ENCODE measurements at places on chromosomes 4 and X. TPM values are rescaled to one million over a fixed set of nuclear protein-coding genes. Genes with fewer than 3 reads are reported as not detected.

- H3K4me1 ChIP-seq: no peaks in the 10 kb centered on the region
- no peak for DNase-seq
- H3K27ac ChIP-seq: no peak overlapping the region
- H3K36me3 ChIP-seq: no peaks in the 10 kb centered on the region
- H3K4me3 ChIP-seq: no peak overlapping the region
Measured at GRCh38 chrX:39650768-39651347, 446.9 kb downstream of the BCOR start.

- H3K27ac ChIP-seq: no peak overlapping the region
- H3K4me1 ChIP-seq: peaks cover 54% of the 10 kb centered on the region
- peak overlapping the region; percentile 40 for H3K4me3 ChIP-seq
- DNase-seq: no peak
Measured at GRCh38 chr4:4852591-4853362, 6.7 kb upstream of the MSX1 start.

- DNase-seq: no peak
- H3K27me3 ChIP-seq: no peaks in the 10 kb centered on the region
- no peaks in the 10 kb centered on the region for H3K4me1 ChIP-seq
- no peak overlapping the region for H3K4me3 ChIP-seq
- H3K36me3 ChIP-seq: no peaks in the 10 kb centered on the region
Measured at GRCh38 chr4:24594887-24595286, 10.5 kb upstream of the DHX15 start.

DNA sequence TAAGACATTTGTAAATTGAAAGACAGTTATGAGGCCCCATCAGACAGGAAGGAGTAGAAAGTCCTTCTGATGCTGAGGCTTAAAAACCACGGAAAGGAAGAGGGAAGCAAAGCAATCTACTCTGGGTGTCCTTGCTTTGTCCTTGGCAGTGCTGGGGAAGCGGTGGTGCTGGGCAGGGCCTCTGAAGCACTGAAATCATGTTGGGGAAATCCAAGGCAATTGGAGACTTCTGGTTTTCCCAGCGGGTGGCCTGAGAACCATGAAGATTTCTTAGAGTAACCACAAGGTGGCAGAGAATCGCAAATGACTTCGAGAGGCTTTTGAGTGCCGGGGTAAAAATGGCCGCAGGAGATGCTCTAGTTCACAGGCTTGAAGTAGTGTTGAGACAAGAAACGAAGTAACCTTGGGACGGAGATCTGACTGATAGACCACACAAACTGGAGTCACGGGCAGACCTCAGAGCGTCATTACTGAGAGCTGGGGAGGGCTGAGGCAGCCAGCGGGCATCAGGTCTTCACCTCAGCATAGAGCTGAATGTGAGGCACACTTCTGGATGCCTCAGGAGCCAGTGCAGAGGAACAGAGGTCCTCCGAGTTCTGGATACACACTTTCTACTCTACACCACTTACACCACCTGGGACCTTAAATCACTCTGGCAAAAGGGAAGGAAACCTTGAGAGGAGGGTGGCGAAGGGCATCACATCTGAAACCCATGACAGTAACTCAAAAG lies 130.7 kb upstream of the GPRIN3 start:
- no peaks in the 10 kb centered on the region for H3K27me3 ChIP-seq
- no peaks in the 10 kb centered on the region for H3K36me3 ChIP-seq
- no peaks in the 10 kb centered on the region for H3K4me1 ChIP-seq
- no peak overlapping the region for H3K4me3 ChIP-seq

- no peaks in the 10 kb centered on the region for H3K27me3 ChIP-seq
- H3K36me3 ChIP-seq: no peaks in the 10 kb centered on the region
- no peak for DNase-seq
Measured at GRCh38 chrX:11641349-11642065, 24.2 kb downstream of the ARHGAP6 start.

GRCh38 chrX:49137492-49137891 lies 14.0 kb upstream of the GPKOW start:
- no peaks in the 10 kb centered on the region for H3K36me3 ChIP-seq
- no peak overlapping the region for H3K4me3 ChIP-seq
- H3K27ac ChIP-seq: no peak overlapping the region
- no peaks in the 10 kb centered on the region for H3K27me3 ChIP-seq
- no peaks in the 10 kb centered on the region for H3K4me1 ChIP-seq
- DNase-seq: no peak

DNA sequence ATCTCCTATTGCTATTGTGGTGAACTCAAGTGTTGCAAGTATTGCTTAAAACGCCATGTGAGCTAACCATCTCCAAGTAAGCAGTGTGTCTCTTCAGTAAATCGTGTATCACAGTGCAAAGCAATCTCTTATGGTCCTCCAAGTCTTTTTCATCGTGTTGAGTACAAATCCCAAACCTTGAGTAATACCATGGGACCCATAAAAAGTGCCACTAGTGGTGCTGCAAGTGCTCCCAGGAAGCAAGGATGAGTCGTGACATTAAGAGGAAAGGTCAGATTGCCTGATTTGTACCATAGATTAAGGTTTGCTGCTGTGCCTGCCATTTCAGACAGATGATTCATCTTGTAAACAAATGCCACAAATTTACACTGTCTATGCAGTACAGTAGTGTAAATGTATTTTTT lies 66.9 kb upstream of the BMPR1B start:
- no peaks in the 10 kb centered on the region for H3K27me3 ChIP-seq
- DNase-seq: no peak
- no peak overlapping the region for H3K27ac ChIP-seq
- no peaks in the 10 kb centered on the region for H3K4me1 ChIP-seq
- no peak overlapping the region for H3K4me3 ChIP-seq
- no peaks in the 10 kb centered on the region for H3K36me3 ChIP-seq

DNA sequence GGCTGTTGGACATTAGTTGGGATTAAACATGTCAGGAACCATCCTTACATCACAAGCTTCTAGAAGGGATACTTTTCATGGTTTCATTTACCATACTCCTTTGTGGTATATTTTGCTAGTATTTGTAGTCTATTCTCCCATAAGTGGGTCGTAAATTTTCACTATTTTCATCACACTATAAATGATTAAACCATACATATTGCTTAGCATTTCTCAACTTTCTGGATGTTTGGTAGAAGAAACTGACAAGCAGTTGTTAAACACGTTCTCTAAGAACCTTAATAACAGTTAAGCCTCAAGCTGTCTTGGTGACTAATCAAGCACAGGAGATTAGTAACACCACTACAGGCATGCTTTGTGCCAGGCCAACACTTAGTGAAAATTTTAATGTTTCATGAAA lies 375.5 kb downstream of the NAF1 start:
- no peaks in the 10 kb centered on the region for H3K36me3 ChIP-seq
- H3K4me1 ChIP-seq: no peaks in the 10 kb centered on the region
- no peak overlapping the region for H3K4me3 ChIP-seq
- H3K27me3 ChIP-seq: no peaks in the 10 kb centered on the region
- no peak overlapping the region for H3K27ac ChIP-seq

DNA sequence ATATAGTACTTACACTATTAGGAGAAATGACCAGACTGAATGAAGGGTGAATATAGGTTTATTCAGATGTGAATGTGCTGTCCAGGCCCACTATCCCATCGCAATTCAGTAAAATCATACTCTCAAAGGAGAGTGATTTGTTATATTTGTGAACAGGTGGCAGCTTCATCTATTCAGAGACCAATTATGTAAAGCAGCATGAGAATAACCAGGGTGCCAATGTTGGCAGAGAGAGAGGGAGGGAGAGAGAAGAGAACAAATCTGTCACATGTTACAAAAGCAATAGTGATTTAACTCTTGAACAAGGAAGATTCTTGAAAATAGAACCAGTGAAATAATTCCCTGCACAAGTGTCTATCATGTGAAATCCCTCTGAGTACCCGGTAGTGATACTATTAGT lies 38.9 kb upstream of the TLL1 start:
- H3K36me3 ChIP-seq: no peaks in the 10 kb centered on the region
- DNase-seq: no peak
- no peaks in the 10 kb centered on the region for H3K27me3 ChIP-seq
- no peak overlapping the region for H3K4me3 ChIP-seq

GRCh38 chr4:31379364-31379763 lies 659.2 kb downstream of the PCDH7 start:
- DNase-seq: no peak
- no peaks in the 10 kb centered on the region for H3K27me3 ChIP-seq
- no peaks in the 10 kb centered on the region for H3K36me3 ChIP-seq
- no peak overlapping the region for H3K27ac ChIP-seq
- H3K4me3 ChIP-seq: no peak overlapping the region

DNA sequence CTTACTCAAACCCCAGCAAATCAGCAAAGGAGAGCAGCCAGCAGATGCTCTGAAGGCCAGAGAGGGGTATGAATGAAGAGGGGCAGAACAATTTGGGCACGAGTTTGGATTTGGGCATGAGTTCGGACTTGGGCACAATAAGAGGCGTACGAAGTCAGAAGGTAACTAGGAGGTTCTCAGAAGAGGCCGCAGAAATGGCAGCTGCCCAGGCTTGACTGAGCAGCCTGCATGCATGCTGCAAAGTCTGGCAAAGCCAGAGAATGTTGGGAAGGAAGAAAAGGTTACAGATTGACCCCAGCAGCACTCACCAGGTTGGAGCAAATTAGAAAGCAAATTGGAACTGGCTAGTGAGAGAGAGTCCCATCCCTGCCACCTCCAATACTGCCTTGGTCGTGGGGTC lies 15.2 kb downstream of the CCDC149 start:
- H3K4me1 ChIP-seq: no peaks in the 10 kb centered on the region
- peaks cover 12% of the 10 kb centered on the region for H3K36me3 ChIP-seq
- no peak overlapping the region for H3K27ac ChIP-seq

The STATH gene
- total RNA-seq: not detected

The CHST7 gene
- total RNA-seq: 20.6 TPM

The TKTL2 gene
- not detected for total RNA-seq

The NMU gene
- total RNA-seq: not detected

The NXF2B gene
- total RNA-seq: not detected
